ENCODE measurements at places on chromosomes 12 and 14.

DNA sequence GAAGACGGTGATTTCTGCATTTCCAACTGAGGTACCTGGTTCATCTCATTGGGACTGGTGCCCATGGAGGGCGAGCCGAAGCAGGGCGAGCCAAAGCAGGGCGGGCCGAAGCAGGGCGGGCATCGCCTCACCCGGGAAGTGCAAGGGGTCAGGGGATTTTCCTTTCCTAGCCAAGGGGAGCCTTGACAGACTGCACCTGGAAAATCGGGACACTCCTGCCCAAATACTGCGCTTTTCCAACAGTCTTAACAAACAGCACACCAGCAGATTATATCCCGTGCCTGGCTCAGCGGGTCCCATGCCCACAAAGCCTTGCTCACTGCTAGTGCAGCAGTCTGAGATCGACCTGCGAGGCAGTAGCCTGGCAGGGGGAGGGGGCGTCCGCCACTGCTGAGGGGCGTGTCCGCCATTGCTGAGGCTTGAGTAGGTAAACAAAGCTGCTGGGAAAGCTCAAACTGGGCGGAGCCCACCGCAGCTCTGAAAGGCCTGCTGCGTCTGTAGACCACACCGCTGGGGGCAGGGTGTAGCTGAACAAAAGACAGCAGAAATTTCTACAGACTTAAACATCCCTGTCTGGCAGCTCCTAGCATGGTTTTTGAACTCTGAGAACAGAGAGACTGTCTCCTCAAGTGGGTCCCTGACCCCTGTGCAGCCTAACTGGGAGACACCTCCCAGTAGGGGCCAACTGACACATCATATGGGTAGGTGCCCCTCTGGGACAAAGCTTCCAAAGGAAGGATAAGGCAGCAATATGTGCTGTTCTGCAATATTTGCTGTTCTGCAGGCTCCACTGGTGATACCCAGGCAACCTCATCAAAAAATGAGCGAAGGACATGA lies 77.2 kb downstream of the BAZ1A start:
- no peak for DNase-seq

- DNase-seq = no peak
These were observed 30.6 kb upstream of the MSI1 start for GRCh38 chr12:120399531-120399930.

- peak; percentile 18 for DNase-seq
These were observed 1087.4 kb upstream of the FLRT2 start for GRCh38 chr14:84442521-84442920.

- DNase-seq = no peak
These were observed 41.1 kb downstream of the CEP83 start for GRCh38 chr12:94418517-94418916.

DNA sequence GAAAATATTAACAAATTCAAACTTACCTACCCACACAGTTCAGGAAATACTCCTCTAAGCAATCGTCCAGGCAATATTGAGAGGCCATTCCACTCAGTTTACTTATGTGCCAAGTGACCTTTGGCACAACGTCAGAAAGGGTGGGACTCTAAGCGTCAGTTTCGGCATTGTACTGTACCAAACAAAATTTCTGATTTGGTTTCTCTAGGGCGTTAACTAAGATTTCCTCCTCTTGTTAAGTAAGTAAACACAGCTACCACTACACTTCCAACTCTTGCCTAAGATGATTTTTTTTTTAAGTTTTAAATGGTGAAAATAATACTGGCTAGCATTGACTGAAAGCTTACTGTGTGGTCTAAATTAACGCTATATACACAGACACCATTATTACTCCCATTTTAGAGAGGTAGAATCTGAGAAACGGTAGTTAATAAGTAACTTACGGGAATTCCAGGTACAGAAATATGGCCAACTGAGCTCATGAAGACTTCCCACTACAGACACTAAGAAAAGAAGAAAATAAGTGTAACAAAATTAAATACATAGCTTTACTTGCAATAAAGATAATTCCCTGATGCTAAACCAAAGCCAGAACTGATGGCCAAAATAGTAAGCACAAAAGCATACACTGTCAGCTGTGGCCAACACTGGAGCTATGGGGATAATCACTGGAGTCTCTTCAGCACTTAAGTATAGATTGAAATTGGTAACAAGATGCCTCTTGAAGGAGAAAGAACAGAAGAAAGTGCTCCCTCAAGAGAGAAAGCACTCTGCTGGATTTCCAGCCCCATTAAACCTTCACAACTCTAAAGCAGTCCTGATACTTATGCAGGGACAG lies 76.1 kb downstream of the EPS8 start:
- DNase-seq = no peak

- no peak for DNase-seq
These were observed 161.3 kb downstream of the CPNE8 start for GRCh38 chr12:38744041-38744440.

DNA sequence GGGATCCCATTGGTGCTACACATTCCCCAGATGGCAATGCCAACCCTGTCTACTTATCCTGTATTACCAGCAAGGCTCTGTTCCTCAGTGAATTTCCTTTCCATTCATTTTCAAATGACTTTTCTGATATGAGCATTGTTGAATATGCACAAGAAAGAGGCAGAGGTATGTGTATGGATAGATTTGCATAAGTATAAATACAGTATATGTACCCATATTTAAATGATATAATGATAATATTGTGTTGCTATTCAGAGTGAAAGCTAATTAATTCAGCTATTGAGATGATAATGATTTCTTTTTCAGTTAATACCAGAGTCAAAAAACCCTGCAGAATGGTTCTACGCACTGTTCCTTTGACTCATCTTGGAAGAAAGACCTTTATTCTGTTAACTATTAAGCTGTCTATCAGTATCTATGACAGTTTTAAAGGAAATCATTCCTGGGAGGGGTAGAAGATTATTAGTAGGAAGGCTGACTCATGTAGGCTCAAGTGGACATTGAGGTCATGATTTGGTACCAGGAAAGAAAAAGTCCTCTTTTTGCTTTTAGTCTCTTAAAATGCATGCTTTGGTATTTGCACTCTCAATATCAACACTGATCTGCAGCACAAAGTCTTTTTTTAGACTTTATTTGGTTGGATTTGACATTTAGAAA lies 44.9 kb upstream of the GAS2L3 start:
- no peak for DNase-seq

DNA sequence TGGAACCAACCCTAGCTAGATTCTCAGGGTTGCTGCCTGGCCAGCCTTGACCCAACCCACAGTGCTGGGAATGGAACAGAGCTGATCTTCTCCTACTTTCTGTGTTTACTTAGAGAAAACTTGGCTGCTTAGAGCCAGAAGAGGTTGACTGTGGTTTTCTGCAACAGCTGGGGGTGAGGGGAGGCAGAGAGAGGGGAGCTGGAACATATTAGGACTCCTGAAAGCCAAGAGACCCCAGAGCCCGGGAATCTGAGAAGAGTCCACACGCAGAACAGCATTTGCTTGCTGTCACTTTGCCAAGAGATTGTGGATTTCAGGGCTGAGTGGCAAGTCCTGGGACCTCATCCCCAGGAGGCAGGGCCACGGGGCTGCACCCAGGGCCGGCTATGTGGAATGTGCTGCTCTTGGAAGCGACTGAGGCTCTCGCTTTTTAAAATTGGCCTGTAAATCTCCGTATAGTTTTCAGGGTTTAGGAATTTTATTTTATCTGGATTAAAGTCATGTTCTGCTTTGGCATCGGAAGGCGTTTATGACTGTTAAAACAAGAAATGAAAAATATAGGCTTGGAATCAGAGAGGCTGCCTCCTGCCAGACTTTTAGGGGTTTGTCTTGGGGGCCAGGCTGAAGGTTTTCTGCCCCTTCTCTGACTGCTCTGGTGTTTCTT lies 22.3 kb upstream of the MED13L start:
- DNase-seq = no peak

DNA sequence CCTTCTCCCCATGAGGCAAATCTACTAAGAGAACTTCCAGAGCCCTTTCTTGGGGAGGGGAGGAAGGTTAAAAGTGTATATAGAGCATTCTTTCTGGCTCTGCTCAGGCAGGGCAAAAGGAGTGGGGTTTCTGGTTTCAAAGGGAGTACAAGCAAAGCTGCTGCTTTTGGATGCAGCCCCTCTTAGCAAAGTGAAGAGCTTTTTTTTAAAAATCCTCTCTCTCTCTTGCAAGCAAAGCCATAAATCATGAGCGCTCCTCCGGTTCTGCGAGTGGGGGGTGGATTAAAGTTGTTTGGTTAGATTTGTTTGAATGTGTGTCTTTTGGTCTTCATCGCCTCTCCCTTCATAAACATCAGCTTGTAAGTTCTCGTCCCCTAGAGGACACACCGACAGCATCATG lies 546.6 kb upstream of the TBX3 start:
- no peak for DNase-seq

- no peak for DNase-seq
These were observed 55.5 kb downstream of the ZNF664 start for GRCh38 chr12:124028555-124028925.

DNA sequence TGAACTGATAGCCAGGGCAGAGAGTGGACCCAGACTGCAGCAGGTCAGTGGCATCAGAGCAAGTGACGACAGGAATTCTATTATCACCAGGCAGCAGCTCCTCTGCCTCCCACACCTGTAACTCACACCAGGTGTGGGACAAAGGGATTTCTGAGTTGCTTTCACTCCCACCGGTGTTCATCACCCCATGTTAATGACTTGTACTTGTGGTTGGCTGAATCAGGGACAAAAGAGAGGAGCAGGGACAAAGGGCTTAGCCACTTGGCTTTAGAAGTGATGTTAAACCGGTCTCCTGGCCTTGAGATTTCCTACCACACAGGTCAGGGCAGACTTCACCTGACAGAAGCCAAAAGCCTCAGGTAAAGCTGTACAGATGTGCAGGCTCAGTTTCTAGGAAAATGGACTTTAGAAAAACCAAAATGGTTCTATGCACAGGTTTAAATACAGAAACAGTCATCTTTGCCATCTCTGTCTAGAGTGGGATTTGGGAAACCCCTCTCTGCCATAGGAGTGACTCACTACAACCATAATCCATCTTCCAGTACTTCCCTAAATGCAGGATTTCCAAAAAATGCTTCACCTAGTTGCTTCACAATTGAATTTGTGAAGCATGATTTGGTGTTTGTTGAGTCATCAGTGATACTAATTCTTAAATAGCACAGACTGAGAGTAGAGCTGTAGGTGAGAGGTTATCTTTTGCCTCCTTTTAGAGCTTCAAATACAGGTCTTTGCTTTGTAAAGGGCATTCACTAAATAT lies 158.5 kb downstream of the PRKCH start:
- DNase-seq = no peak

GRCh38 chr12:88750867-88751543 lies 170.7 kb upstream of the KITLG start:
- DNase-seq = no peak

GRCh38 chr12:79191391-79191790 lies 326.8 kb downstream of the SYT1 start:
- DNase-seq = no peak

GRCh38 chr12:101855364-101855884 lies 22.0 kb upstream of the DRAM1 start:
- DNase-seq = no peak

GRCh38 chr14:85057221-85057620 lies 472.7 kb upstream of the FLRT2 start:
- DNase-seq = no peak

GRCh38 chr14:88299865-88300530 lies 23.1 kb downstream of the KCNK10 start:
- DNase-seq = no peak

DNA sequence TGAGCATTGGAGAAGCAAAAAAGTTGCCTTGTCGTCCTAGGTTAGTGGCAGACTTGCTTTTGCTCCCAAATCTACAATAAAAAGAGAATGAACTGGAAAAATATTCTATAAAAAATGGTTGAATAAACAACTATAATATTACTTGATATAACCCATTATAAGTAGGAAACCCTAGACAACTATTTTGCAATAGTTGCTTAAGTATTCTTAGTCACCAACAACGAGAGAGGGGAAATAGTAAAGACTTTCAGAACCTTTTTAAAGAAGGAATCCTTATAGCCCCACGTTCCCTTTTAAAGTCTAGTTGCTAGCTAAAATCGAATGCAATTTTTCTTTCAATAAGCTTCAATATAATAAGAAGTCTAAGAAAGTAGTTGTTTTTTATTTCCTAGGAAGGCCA lies 17.5 kb downstream of the AQP6 start:
- DNase-seq = no peak

- DNase-seq = no peak
These were observed 19.3 kb upstream of the NCOR2 start for GRCh38 chr12:124586756-124587155.

DNA sequence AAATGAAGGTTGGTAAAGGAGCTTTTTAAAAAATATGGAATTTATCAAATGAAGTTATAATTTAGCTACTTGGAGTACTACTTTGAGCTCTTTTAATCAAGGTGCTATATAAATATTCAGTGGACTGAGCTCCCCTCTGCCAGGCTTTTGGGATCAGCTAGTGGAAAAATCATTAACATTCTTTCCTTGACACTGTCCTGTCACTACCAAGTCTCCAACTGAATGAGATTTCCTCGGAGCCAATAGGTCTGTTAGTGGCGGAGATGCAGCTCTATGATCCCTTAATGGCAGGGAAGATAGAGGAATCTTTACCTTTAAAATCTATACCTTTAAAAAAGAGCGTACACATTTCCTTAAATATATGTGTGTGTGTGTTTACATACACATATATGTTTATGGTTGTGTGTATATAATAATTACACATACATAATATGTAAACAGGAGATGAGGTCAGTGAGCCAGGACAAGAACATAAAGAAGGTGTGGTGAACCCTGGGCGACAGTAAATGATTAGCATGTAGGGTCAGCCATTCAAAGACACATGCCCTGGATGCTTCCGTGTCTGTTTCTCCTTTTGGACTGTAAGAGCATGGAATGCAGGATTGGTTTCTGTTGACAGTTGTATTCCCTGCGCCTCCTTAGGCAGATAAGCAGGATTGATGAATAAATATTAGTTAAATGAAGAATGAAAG lies 47.7 kb upstream of the ATP2A2 start:
- DNase-seq = no peak

DNA sequence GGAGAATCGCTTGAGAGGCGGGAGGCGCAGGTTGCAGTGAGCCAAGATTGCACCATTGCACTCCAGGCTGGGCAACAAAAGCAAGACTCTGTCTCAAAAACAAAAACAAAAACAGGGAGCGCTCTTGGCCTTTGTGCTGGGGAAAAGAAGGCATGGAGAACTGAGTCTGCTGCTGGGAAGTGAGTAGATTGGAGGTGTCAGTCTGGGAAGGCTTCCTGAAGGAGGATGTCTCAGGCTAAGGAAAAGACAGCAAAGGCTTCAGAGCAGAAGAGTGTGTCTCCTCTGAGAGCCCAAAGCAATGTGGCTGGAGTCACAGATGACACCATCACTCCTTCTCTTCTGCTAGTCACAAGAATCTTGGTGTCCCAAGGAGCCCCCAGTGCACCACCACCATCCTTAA lies 21.0 kb upstream of the KRT18 start:
- DNase-seq = no peak

- DNase-seq = no peak
These were observed 568.2 kb downstream of the DIO2 start for GRCh38 chr14:79643132-79643531.

DNA sequence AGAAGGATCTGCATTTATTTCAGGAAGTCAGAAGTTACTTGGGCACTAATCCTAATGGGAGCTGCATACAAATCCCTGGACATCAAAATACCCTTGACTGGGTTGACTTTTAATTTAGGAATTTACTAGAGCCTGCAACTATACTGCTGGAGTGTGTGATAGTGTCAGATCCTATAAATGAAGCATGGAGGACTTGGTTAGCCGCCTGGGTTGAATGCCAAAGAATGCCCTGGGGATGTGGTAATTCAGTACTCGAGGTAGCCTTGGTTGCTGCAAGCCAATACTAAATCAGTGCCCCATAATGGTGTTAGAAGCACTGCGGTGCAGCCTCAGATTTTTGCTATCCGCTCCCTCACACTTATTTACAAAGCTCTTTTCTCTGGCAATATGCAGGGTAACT lies 184.9 kb downstream of the CAPZA3 start:
- no peak for DNase-seq

GRCh38 chr12:32284561-32284960 lies 114.8 kb upstream of the FGD4 start:
- no peak for DNase-seq

Data from NCI-H1930 (cell line).